Muscle of leg (tissue), 16 donors: ENCODE measurements at places on chromosomes 1 and 21. TPM values are rescaled to one million over a fixed set of nuclear protein-coding genes. Genes with fewer than 3 reads are reported as not detected.
A peak's percentile ranks its signal among the peaks of the same experiment; 100 is the strongest.

- H3K36me3 ChIP-seq = peaks cover 15% of the 10 kb centered on the region
- DNase-seq = no peak
- no peak overlapping the region for H3K4me3 ChIP-seq
- no peaks in the 10 kb centered on the region for H3K4me1 ChIP-seq
Measured at GRCh38 chr1:110383251-110383990, 7.4 kb downstream of the SLC16A4 start.

The DNAJC28 gene
- 2.8 TPM for total RNA-seq

The AGMAT gene
- 4.3 TPM for total RNA-seq

The GNG4 gene
- total RNA-seq = 0.27 TPM

DNA sequence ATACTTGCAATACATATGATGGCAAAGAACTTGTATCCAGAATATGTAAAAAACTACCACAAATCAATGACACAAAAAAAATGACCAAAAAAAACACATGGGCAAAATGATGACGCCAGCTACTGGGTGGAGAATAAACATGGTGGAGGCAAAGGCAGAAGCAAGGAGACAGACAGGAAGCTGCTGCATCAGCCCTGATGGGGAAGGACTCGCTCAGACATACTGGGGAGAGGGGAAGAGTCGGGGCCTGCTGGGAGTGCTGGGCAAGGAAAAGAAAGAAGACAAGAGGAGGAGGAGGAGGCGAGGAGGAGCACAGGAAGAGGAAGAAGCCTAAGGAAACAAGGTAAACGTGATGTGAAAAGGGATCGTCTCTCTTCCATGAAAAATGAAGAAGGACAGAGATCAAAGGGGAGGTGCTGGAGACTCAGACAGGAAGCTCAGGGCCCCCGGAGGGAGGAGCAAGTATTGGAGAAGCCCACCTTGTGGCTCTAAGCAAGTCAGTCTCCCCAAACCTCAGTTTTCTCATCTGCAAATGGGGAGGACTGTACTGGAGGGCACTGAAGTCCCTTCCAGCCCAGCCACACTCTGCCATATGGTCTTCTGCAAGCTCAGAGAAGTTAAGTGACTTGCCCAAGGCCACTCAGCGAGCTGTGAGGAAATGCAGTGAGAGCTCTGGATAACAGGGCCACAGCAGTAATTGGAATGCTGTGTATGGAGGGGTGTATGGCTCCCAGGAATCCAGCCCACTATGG, 24.2 kb downstream of the OLFML2B start:
- no peak overlapping the region for H3K27ac ChIP-seq
- peaks cover 58% of the 10 kb centered on the region for H3K36me3 ChIP-seq
- no peak overlapping the region for H3K4me3 ChIP-seq
- no peaks in the 10 kb centered on the region for H3K27me3 ChIP-seq

The MAP1LC3C gene
- 12.5 TPM for total RNA-seq

DNA sequence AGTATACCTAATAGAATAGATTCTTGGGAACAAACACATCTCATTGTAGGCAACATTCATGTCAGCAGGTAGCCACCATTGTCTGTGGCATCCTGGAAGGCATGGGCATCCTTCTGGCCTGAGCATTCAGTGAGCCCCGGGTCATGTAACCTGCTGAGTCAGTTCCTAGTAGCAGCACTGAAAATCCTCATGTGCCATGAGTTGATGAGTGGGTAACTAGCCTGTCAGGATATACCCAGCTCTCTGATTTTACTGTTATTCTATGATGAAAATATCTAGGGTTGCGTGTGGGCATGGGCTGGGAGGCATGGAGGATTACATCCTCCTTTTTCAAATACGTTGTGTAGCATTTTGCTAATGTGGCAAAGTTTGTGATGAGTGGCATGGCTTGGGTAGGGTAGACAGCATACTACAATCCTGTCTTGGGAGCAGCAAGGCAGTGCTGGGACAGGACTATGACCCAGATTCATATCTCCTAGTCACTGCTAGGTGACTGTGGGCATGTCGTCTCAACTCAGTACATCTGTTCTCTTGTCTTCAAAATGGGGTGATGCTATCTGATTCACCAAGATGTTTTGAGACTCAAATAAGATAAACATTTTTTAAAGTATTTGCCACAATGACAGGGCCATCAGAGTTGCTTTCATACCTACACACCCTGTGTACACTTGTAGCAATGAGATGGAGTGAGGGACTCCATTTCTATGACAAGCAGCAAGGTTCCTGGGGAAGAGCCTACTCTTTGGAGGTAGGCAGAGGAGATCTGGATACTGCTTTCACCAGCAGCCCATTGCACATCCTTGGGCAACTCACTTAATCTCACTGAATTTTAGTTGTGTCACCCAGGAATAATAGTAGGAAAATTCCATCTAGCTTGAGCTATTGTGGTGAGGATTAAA, 62.5 kb downstream of the CD58 start:
- H3K27me3 ChIP-seq = no peaks in the 10 kb centered on the region
- no peak overlapping the region for H3K27ac ChIP-seq
- no peak overlapping the region for H3K4me3 ChIP-seq

DNA sequence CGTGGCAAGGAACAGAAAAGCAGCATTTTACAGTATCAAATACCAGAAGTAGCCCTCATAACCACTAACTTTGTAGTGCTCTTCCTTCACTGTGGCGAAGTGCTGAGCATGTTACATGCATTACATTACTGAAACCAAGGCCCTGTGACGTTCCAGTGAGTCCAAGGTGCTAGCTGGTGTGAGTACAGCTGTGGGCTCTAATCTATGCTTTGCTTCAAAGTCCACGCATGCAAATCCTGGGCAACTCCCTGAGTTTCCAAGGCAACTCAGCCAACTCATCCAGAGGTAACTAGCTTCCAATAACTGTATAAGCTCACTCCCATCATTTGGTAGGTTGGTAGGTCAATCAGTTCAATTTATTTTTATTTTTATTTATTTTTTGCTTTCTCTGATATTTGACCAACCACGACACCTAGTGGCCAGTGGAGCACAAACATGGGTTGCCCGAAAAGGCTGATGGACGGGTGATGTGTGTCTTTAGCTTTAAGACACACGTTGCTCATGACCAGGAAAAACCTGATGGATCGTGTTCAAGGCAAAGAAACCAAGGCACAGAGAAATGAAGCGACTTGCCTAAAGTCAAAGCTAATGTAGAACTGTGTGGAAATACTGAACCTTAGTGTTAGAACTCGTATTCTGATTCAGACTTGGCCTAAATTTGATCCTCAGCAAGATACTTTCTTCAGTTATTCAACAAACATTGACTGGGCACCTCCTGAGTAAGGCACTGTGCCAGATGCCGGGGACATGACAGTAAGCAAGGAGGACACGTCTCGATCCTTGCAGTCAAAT, 73.0 kb downstream of the GNG12 start:
- H3K4me1 ChIP-seq = peaks cover 11% of the 10 kb centered on the region
- no peaks in the 10 kb centered on the region for H3K27me3 ChIP-seq
- peak overlapping the region; percentile 25 for H3K27ac ChIP-seq
- no peaks in the 10 kb centered on the region for H3K36me3 ChIP-seq
- no peak overlapping the region for H3K4me3 ChIP-seq
- DNase-seq = peak; percentile 75

DNA sequence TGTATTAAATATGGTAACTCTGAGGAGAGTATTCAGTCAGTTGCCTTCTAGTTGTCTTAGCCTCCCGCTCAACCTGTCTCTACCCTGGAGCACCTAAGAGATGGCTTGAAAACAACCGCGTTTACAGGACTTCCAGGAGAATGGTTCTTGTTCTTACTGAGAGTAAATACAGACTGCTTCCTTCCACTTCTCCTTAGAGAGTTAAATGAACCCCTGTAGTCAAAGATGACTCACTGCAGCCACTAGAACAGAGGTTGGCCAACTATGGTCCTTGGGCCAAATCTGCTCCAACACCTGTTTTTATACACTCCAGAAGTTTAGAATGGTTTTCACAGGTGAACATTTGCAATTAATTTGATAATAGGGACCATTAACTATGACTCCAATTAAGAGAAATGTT, 60.1 kb upstream of the ASB17 start:
- no peak overlapping the region for H3K27ac ChIP-seq
- H3K4me3 ChIP-seq = no peak overlapping the region
- H3K27me3 ChIP-seq = no peaks in the 10 kb centered on the region
- H3K4me1 ChIP-seq = no peaks in the 10 kb centered on the region
- H3K36me3 ChIP-seq = no peaks in the 10 kb centered on the region

DNA sequence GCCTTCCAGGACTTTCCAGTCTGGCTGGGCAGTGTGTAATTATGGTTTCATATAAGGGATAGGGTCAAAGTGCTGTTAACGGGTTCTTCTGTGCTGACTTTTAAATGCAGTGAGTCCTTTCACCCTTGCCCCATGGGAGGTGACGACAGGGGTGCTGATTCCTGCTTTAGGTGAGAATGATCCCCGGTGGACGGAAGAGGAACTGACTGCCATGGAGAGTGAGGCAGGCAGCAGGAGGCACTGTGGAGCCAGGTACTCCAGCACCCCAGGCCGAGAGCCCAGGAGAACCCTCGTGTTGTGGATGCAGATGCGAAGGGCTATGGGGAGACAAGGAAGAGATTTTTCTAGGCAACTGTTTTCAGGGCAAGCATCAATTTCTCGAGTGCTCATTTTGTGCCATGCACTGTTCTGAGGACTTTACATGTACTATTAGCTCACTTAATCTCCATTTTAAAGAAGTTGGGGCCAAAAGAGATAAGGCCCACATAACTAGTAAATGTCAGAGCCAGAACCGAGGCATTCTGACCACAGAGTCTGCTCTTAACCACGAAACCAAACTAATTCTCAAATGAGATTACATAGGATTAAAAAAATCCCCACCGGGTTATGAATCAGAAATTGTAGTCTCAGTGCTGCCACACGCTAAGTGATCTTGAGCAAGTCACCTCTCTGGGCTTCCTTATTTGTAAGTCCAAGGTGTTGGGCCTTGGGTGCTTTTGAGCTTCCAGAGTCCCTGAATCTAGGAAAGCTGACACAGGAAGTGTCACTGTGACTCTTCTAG, 28.2 kb downstream of the STPG1 start:
- no peak overlapping the region for H3K27ac ChIP-seq
- H3K4me3 ChIP-seq = no peak overlapping the region
- peaks cover 4% of the 10 kb centered on the region for H3K36me3 ChIP-seq

- H3K27me3 ChIP-seq = peaks cover 2% of the 10 kb centered on the region
- no peak overlapping the region for H3K27ac ChIP-seq
- no peaks in the 10 kb centered on the region for H3K36me3 ChIP-seq
- no peaks in the 10 kb centered on the region for H3K4me1 ChIP-seq
- DNase-seq = no peak
- no peak overlapping the region for H3K4me3 ChIP-seq
Measured at GRCh38 chr1:153431427-153431826, 15.1 kb downstream of the S100A7A start.
